ENCODE measurements at places on chromosomes 2 and 18. TPM values are rescaled to one million over a fixed set of nuclear protein-coding genes. Genes with fewer than 3 reads are reported as not detected.

FEV gene
- not detected for total RNA-seq

EN1 gene
- 0.27 TPM for total RNA-seq

SCN9A gene
- 0.86 TPM for total RNA-seq

MYL12B gene
- 528 TPM for total RNA-seq

SLC66A3 gene
- total RNA-seq: 24.1 TPM

CELF4 gene
- not detected for total RNA-seq

CDH2 gene
- total RNA-seq: 104 TPM

GKN2 gene
- total RNA-seq: not detected

- DNase-seq: no peak
These were observed 29.9 kb downstream of the HPCAL1 start for GRCh38 chr2:10332402-10333246.

- DNase-seq: peak; percentile 5
These were observed 167.1 kb downstream of the RAB3GAP1 start for GRCh38 chr2:135219226-135219625.

GRCh38 chr2:142037744-142038143 lies 93.1 kb downstream of the LRP1B start:
- peak; percentile 3 for DNase-seq

- DNase-seq: no peak
These were observed 105.7 kb downstream of the RDH14 start for GRCh38 chr2:18454692-18455235.

- DNase-seq: no peak
These were observed 224.0 kb upstream of the ID2 start for GRCh38 chr2:8457699-8458502.

- no peak for DNase-seq
These were observed 127.9 kb downstream of the ZNF532 start for GRCh38 chr18:58992301-58993231.

DNA sequence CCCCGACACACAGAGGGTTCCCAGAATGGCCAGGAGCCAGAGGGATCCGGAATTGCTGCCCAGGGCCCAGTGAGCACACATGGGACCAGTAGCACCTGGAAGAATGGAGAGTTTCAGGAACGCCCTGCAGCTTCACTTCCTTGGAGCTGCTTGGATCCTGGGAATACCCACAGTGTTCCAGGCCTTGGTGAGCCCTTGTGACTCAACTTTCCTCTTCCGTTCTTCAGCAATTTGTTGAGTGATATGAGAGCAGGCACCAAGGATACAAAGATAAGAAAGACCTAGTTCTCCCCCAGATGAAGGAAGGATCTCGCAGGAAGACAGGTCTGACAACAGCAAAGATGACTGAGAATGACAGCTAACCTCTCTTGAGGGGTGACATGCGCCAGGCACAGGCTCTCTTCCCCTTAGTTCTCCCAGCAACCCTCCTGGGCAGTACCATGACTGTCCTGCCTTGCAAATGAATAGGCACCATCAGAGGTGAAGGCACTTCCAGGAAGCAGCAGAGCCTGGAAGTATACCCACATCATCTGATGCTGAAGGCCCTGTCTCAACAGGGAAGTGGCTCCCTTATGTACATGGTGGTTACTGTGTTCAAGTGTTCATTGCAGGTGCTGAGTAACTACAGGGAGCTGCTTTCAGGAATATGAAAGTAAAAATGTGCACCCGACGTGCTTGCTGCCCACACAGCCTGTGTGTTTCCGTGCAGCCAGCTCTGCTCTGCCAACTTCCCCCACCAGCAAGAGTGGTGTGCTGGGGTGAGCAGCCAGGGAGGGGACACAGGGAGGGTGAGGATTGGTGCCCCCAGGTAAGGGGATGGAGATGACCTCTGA lies 116.2 kb downstream of the STPG4 start:
- DNase-seq: no peak

- DNase-seq: no peak
These were observed 71.9 kb upstream of the KLHL29 start for GRCh38 chr2:23312996-23313606.

DNA sequence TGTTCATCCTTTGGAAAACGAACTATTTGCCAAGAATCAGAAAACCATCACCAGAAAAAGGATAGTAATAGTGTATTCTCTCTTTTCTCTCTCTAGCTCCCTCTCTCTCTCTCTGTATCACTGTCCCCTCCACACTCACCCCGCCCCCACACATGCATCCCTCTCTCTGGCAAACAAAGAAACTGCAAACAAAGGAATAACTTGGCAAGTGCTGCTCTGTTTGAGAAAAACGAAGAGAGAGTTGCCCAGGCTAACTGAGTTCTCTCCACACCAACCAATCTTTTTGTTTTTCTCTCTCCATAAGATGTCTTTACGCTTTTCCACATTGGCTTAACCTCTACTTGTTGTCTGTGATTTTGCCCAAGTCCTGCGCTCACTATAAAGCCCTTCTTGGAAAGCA lies 316.2 kb downstream of the EPHA4 start:
- no peak for DNase-seq

DNA sequence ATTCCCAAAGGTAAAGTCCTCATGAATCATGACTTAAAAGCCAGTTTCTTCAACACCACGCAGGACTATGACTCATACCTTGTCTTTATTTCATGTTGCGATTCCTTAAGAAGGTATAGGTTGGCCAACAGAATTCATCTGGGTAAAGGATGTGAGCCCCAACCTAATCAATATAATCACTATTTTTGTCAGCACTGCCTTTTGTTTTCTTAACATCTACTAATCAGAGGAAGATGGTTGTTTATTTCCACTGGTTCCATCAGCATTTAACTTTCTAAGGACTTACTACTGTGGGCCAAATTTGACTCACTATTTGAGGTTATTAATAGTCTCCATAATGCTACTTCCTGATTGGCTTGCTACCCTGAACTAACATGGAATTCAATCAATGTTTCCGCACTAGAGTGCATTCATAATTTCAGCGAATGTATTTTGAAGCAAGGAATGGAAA lies 78.6 kb downstream of the SCG2 start:
- DNase-seq: peak; percentile 56

- no peak for DNase-seq
These were observed 100.1 kb downstream of the THADA start for GRCh38 chr2:43495727-43496126.

DNA sequence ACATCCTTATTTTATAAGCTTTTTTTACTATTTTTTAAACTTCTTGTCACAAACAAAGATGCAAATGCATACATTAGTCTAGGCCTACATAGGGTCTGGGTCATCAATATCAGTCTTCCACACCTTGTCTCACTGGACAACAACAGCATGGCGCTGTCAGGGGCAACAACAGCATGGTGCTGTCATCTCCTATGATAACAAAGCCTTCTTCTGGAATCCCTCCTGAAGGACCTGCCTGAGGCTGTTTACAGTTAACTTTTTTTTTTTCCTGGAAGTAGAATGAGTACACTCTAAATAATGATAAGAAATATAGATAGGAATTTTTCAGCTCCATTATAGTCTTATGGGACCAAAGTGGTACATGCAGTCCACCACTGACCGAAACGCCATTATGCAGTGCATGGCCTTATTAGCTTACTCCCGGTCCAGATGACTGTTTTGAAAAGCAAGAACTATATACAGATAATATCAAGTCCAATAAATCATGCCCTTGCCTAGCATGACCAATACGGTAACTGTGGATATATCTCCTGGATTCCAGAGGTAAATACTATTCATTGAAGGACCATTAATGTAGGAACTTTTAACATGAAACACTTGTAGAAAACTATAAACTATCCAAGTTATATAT lies 38.4 kb downstream of the TCF4 start:
- peak; percentile 51 for DNase-seq

DNA sequence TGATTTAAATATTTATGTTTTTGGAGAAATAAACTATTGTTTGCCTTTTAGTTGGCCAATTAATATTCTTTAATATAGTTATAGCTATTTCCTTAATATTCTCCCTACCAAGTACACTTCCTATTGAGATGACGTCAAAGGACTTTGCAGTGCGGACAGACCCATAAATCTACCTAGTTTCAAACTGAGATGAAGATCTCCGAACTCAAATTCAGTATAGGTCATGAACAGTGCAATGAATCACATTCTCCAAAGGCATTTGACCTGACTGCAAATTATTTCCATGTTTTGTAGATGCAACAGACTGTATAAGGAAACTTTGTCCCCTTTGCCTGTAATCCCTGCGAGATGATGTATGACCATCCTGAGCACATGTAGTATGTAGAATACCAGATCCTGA lies 342.6 kb upstream of the FIGN start:
- no peak for DNase-seq

- no peak for DNase-seq
These were observed 156.4 kb downstream of the TMEM18 start for GRCh38 chr2:520663-521340.

GRCh38 chr2:205758051-205758450 lies 75.8 kb downstream of the NRP2 start:
- peak; percentile 83 for DNase-seq

GRCh38 chr2:39696101-39696553 lies 30.4 kb downstream of the TMEM178A start:
- peak; percentile 87 for DNase-seq

DNA sequence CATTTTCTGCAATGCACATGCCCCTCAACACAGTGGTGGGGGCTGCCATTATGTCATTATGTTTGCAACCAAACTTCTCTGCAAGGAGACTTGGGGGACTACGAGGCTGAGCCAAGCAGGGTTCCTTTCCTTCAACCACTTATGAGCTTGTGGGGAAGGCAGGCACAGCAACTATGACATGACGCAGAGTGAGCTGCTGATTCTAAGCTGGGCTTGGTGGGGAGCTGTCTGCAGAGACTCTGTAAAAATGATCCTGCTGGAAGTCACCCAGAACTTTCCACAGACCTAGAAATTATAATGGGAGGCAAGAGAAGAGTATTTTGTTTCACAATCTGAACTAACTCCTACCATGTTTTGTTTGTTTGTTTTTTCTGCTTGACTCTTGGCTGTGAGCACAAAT lies 55.6 kb downstream of the INPP5D start:
- DNase-seq: no peak

GRCh38 chr2:179561702-179562101 lies 297.1 kb upstream of the SESTD1 start:
- no peak for DNase-seq

- DNase-seq: no peak
These were observed 172.3 kb upstream of the KCNJ3 start for GRCh38 chr2:154526234-154526633.

DNA sequence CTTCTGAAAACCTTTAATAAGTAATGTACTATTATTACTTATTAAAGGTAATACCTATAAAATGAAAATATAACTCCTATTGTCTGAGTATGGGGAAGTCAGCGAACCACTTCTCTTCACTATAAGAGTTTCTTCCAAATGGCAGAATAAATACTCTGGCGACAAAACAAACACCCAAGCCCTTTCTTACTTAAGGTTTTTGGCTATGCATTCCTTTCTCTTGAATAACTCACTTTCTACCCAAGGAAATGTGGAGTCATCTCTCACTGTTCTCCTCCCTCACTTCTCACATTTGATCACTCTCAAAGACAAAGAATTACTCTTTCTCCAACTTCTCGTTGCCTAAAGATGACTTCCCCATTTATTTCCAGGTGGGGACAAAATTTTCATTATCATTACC lies 816.8 kb upstream of the CRIM1 start:
- DNase-seq: peak; percentile 47

DNA sequence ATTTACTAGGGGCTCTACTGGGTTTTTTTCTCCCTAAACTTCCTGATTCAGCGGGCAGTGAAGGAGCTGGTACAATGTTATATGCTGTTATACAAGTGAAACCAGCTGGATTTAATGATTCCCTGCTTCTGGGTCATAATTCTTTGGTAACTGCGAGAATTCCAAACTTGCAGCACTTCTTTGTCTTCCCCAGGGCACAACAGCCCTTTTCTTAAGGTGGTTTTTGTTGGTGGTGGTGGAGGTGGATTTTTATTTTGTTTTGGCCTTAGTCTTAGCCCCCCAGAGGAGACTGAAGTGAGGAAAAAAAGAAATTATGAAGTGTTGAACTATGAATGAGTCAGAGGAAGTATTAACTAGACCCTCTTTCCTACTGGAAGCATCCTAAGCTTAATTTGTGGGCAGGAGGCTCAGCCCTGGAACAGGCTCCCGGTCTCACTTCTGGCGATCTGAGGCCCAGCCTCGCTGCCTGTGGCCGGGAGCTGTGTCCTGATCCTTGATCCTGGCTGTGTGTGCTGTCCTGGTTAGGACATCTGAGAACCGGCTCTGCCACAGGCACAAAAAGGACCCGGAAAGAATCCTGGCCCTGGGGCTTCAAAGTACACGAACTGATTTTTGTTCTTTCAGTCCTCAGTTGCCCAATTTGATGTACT lies 141.9 kb downstream of the LYPD6B start:
- peak; percentile 30 for DNase-seq

GRCh38 chr2:112973156-112973555 lies 4.7 kb upstream of the IL36G start:
- DNase-seq: no peak

GRCh38 chr2:68284896-68285295 lies 32.6 kb upstream of the PPP3R1 start:
- DNase-seq: peak; percentile 57

DNA sequence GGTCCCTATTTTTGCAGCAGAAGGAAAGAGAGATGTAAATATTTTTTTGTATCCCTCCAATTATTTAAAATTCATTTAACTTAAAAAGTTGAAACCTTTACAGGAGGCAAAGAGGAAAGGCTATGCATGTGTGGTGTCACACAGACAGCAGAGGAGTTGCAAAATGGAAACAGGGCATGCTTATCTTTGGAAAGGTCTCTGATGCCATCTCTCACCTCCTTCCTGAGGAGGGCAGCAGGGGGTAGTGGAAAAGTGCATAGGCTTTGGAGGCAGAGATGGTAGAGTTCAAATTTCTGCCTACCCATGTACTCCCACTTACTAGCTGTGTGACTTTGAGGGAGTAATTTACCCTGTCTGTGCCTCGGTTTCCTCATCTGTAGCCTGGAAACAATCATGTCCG lies 99.6 kb upstream of the MCFD2 start:
- peak; percentile 49 for DNase-seq

GRCh38 chr2:129627437-129627836 lies 352.0 kb upstream of the RAB6C start:
- no peak for DNase-seq

GRCh38 chr18:376311-376710 lies 108.5 kb upstream of the THOC1 start:
- DNase-seq: no peak

DNA sequence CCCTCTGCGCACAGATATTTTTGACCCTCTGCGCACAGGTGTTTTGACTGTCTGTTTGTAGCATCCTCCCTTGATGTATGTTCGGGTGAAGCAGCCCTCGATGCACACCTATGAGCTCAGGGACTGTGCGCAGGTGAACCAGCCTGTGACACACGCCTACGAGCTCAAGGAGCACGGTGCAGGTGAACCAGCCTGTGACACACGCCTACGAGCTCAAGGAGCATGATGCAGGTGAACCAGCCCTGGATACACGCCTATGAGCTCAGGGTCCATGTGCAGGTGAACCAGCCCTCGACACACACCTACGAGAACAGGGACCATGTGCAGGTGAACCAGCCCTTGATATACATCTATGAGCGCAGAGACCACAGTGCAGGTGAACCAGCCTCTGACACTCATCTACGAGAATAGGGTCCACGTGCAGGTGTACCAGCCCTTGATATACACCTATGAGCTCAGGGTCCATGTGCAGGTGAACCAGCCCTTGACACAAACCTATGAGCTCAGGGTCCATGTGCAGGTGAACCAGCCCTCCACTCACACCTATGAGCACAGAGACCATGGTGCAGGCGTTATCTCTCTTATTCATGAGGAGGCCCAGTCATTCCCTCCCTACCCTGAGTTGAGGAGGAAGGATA lies 33.9 kb downstream of the SH3BP4 start:
- DNase-seq: no peak

Data from M059J (cell line).